CMK (cell line): ENCODE measurements at places on chromosomes 13 and 19.

DNA sequence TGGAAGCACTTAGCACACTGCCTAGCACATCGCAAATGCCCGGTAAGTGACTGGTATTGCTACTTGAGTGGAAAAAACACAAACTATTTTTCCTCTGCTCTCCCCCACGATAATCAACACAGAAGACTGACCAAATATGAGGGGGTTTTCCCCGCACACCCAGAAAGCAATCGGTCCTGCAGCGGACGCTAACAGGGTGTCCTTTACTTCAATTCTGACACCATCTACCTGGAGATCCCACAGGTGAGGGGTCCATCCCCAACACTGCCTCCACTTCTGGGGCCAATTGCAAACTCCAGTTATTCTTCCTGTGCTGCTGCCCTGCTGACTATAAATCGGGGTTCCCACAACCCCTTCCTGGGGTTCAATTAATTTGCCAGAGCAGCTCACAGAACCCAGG is 26.2 kb upstream of the PLEKHF1 start:
- DNase-seq = no peak

- DNase-seq = no peak
Observed at GRCh38 chr13:50417597-50417996, 402.4 kb downstream of the KCNRG start.

DNA sequence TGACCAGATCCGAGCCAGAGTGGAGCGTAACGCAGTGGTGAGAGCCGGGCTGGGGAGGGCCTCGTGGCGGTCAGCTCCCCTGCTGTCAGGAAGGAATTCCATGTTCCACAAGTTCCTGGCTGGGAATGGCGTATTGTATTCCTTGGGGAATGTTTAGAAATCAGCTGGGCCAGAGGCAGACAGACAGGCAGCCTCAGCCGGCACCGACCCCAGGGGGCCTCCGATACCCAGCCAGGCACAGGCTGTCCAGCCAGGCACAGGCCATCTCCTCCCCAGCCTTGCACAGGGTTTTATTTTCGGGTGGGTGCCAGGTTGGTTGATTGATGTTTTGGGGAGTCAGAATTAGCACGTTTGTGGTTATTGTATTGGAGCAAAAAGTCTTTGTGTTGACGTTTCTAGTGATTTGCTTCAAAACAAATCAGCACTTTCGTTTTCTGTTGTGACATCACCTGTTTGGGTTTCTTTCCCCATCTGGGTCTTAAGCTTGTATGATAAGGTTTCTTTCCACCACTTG is 126.6 kb upstream of the MCF2L start:
- no peak for DNase-seq

- DNase-seq = no peak
Observed at GRCh38 chr19:10985502-10985901, 24.7 kb downstream of the SMARCA4 start.
